Left renal cortex interstitium (tissue), 4 donors: ENCODE measurements at places on chromosomes 16 and 17.

- DNase-seq, result peak; percentile 90
These were observed 45.0 kb downstream of the B9D1 start for GRCh38 chr17:19317359-19318095.

GRCh38 chr17:17561408-17562145 is 29.9 kb downstream of the PEMT start:
- no peak for DNase-seq

DNA sequence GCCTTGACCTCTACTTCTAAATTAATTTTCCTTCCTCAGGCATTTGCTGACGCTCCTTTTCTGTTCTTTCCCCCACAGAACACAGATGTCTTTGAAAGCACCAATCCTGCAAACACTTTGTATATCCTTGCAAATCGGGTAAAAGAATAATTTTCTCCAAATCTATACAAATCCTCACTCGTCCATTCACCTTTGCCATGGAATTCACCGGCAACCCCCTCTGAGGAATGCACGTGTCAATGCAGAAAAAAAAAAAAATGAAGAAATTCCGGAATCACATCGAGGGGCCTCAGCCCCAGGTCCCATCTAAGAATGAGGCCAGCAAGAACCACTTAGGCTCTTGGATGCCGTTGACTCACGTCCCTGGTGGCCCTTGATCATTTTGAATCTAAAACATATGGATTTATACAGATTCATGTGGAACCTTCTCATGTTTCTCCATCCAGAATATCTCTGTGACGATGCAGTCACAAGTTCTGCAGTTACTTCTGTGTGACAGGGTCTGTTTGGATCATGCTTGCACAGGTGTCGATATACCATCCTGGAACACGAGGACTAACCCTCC is 136.9 kb downstream of the RBFOX3 start:
- DNase-seq, result no peak

- no peak for DNase-seq
These were observed 69.1 kb downstream of the METRNL start for GRCh38 chr17:83148317-83149028.

DNA sequence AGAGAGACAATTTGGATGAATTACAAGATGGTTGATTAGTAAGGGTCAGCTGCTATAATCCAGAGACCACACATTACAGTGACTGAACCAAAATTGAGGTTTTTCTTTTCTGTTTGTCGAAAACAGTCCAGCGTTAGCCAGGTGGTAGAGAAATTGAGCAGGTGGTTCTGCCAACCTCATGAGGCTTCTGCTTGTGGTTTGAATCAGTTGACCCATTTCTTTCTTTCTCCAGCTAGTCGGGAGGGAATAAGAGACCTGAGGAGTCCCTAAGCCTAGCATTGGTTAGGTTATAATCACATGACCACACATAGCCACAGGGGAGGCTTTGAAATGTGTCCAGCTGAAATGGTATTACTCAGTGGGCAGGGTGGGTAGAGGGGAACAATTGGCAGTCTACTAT is 504.6 kb downstream of the HS3ST4 start:
- no peak for DNase-seq

- DNase-seq, result no peak
These were observed 27.9 kb downstream of the GABARAPL2 start for GRCh38 chr16:75593825-75594820.

DNA sequence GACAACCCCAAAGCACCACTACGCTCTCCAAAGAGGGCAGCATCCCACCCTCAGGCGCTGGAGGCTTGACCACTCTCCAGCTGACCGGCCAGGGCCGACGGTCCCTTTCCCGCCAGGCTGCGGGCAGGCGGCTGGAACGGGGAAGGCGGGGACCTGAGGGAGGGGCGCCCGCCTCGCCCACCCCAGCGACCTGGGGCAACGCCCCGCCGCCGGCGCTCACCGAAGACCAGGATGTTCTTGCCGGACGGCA is 431 bp downstream of the DYNC1LI2 start:
- DNase-seq, result no peak

- DNase-seq, result no peak
These were observed 933.5 kb upstream of the SOX9 start for GRCh38 chr17:71187145-71187878.

- DNase-seq, result no peak
These were observed 694.1 kb downstream of the TOX3 start for GRCh38 chr16:51852892-51853291.

- DNase-seq, result no peak
These were observed 790 bp downstream of the BCKDK start for GRCh38 chr16:31108794-31109558.

- DNase-seq, result no peak
These were observed 158.5 kb upstream of the CACNG5 start for GRCh38 chr17:66676421-66676820.

DNA sequence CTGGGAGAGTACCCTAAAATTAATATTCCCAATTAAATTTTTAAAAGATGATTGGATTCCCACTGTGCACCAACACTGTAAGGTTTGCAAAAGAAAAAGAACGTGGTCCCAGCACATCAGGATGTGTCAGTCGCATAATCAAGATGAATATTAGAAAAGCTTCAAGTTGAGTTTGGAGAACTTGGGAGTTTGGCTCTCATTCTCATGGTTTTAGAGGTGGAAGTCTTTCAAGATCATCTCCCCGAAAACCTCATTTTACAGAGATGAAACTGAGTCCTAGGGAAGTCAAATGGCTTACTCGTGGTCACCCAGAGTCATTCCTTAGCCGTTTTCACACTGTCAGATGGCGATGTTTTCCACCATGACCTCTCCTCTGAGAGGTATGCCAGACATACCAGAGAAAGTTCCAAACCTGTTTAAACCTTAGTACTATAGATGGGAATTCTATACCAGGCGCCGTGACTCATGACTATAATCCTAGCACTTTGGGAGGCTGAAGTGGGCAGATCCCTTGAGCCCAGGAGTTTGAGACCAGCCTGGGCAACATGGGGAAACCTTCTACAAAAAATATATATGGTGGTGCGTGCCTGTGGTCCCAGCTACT is 1.2 kb downstream of the SEC14L1 start:
- DNase-seq, result no peak

DNA sequence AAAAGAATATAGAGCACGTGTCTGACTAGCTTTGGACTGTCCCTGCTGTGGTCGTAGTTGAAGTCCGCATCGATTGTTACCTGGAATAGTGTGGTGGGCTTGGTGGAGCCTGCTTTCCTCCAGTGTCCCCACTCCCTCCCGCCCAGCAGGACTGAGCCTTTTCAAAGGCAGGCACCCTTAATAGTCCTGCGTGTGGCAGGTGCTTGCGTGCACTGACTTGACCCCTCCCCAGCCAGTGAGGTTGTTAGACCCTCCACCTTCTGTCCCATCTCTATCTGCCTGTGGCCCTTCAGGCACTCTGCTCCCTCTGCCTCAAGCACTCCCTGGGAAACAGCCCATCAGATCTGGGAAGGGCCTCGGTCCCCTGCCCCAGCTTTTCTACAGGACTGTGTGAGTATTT is 36.6 kb downstream of the TMEM11 start:
- DNase-seq, result no peak

- no peak for DNase-seq
These were observed 17.3 kb upstream of the HEXD start for GRCh38 chr17:82400830-82401229.

DNA sequence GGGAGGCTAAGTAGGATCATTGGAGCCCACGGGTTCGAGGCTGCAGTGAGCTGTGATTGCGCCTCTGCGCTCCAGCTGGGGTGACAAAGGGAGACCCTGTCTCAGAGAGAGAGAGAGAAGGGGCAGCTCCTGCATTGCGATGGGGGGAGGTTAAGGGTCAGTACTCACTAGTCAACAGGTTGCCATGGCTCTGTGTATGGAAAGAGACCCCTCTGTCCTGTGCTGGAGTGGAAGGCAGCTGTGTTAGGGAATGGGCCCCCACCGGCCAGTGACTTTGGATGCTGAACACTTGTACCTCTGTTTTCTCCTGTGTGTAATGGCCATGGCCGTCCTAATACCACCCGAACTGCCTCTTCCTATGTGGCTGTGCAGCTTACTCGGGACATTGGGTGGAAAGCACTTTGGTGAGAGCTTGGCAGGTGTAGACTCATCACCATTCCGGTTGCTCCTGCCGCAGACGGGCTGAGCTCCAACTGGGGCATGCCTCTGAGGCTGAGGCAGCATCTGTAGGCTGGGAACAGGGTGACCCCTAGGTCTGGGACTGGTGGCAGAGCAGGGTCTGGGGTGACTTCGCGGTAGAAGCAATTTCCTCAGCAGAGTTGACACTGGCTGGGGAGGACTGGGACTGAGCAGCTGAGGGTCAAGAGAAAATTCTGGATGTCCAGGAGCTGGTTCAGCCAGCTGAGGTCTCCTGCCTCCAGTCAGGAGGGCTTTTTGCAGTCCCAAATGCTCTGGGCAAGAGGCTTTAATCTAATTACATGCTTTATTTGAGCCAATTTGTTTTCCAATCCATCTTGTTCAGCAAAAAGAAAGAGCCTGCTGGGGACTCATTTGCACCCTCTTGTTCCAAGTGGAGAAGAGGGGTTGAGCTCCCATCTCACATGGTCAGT is 184.5 kb downstream of the NTN1 start:
- DNase-seq, result no peak

GRCh38 chr16:11241480-11242204 is 14.4 kb downstream of the SOCS1 start:
- no peak for DNase-seq

DNA sequence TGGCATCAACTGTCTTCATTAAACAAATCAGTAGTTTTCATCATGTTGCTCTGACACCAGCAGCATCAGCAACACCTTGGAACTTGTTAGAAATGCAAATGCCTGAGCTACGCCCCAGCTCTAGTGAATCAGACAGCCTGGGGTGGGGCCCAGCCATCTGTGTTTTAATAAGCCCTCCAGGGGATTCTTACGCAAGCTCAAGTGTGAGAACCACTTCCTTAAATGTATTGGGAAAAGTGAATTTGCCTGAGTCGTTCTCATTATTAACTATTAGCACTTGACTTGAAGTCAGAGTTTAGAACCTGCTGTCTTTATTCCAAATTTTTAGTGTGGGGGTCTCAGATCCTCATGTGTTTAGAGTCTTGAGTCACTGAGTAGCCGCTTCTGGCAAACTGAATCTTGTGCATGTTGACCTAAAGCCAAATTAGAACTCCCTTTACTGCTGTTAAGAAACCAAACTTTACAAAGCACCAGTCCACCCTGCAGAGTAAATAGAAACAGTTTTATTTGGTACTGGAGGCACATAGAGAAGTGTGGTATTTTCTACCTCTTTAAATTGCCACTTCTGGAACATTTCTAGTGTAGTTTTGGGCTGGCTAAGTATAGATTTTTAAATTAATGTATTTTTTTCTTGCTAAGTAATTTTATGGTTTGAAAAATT is 137.4 kb upstream of the COX10 start:
- DNase-seq, result no peak

- DNase-seq, result no peak
These were observed 27.4 kb downstream of the EMP2 start for GRCh38 chr16:10552998-10553491.

DNA sequence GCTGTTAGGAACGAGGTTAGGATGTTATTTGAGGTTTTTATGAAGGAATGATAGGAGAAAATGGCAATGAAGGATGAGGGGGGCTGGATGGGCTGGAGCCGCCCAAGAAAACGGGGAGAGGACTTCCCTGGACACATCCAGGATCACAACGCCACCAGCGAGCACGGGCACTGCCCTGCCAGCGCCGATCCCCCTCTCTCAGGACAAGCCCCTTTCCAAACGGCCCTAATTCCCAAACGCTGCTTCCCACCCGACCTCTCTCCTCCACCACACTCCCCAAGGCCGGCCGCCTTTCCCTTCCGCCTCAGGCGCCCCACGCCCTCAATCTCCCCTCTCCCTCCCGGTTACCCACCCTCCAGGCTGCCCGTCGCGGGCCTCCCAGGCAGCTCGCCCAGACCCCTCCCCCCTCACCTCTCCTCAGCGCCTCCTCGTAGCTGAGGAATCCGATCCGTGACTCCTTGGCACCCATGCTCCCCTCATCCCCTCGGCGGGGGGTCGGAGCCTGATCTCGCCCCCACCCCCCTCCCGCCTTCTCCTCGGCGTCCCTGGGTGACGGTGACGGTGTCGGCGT is 377 bp downstream of the USP32 start:
- no peak for DNase-seq

- DNase-seq, result no peak
These were observed 11.9 kb downstream of the ITFG1 start for GRCh38 chr16:47448830-47449575.

GRCh38 chr17:1995907-1996799 is 29.0 kb downstream of the RTN4RL1 start:
- no peak for DNase-seq

DNA sequence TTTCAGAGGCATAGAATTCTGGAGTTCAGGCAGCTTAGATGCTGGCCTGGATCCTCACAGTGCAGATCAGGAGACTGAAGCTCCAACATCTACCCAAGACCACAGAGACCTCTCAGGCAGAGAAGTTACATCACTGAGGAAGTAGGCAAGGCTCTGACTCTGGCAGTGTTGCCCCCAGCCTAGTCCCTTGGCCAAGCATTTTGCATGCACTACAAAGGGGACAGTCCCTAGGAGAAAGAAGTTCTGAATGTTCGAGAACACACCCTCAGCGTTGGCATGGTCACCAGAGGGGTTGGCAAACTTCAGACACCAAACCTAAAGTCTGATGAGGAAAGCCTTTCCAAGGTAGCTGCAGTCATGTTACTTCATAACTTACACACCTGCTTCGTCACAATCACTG is 2.5 kb downstream of the RANBP10 start:
- no peak for DNase-seq

DNA sequence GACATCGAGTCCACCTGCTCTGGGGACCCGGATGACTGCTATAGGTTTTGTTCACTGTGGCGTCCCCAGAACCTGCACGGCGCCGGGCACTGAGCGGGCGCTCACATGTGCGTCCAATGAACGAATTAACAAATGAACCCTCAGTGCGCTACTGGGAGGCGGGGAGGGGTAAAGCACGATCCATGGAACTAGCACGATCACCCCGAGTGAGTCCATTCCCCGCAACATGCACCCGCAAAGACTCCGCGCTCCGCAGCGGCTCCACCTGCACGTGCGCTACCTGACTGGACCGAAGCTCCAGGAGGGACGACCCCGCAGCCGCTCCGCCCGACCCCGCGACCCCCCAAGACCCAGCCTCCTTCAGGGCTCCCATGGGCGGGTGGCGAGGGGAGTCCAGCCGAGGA is 491 bp downstream of the TRAP1 start:
- DNase-seq, result no peak

DNA sequence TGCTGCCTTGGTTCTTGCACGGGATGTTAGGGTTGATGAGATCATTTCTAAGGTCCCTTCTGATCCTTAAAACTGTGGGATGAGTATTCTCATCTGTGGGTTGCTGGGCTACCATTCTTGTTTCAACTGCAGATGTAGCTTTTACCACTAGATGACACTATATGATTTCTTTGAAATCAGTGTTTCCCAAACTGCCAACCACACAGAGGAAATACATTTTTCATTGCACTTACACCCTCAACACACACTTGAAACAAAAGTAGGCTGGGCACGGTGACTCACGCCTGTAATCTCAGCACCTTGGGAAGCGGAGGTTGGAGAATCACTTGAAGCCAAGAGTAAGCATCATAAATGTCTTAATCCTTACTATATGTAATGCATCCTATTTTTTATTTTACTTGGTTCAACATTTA is 15.3 kb downstream of the LCMT1 start:
- DNase-seq, result no peak

GRCh38 chr16:67356396-67356795 is 29.8 kb downstream of the LRRC36 start:
- peak; percentile 66 for DNase-seq
